ENCODE measurements at places on chromosomes 16 and 17.
A peak's percentile ranks its signal among the peaks of the same experiment; 100 is the strongest.

DNA sequence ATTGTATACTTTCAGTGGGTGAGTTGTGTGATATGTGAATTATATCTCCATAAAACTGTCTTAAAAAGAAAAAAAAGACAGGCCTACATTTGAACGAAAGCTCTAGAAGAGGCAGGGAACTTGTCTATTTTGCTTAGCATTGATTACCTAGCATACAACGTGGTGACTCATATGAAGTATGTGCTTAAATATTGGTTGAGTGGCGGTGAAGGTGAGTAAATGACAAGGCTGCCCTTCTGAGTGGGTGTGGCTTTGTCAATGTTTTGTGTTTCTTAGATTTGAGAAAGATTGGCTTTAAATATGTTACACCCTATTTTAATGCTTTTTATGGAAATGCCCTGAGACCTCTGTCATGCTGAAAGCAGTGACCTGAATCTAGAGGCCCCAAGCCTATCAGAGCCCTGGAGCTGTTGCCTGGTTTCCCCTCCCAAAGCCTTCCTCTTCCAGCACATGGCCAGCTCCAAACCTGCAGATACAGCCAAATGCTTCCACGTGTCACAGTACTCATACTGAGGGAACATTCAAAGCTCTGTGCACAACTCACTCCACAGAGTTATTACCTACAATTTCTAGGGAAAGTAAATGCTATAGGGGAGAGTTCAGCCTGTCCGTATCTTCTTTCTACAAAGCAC, 260.0 kb downstream of the PHKB start:
- DNase-seq: no peak

DNA sequence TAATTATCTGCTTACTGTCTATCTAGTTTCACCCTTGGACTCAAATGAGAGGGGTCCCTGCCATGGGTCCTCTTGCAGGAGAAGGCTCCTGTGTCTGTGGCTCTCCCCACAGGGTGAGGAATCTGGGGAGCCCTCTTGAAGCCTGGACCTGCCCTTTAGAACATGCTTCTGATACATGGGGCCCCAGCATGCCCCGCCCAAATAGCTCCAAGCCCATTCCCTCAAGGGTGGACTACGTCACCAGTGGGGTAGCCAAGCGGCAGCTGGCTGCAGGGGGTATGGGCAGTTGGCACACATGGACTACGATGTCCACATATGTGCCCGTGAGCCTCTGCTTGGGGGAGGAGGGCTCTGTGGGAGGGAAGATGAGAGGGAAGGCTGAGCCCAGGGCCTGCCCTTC, 39.3 kb downstream of the ARHGAP27 start:
- DNase-seq: no peak

- no peak for DNase-seq
These were observed 1738.2 kb downstream of the TP53TG3F start for GRCh38 chr16:35197656-35198055.

DNA sequence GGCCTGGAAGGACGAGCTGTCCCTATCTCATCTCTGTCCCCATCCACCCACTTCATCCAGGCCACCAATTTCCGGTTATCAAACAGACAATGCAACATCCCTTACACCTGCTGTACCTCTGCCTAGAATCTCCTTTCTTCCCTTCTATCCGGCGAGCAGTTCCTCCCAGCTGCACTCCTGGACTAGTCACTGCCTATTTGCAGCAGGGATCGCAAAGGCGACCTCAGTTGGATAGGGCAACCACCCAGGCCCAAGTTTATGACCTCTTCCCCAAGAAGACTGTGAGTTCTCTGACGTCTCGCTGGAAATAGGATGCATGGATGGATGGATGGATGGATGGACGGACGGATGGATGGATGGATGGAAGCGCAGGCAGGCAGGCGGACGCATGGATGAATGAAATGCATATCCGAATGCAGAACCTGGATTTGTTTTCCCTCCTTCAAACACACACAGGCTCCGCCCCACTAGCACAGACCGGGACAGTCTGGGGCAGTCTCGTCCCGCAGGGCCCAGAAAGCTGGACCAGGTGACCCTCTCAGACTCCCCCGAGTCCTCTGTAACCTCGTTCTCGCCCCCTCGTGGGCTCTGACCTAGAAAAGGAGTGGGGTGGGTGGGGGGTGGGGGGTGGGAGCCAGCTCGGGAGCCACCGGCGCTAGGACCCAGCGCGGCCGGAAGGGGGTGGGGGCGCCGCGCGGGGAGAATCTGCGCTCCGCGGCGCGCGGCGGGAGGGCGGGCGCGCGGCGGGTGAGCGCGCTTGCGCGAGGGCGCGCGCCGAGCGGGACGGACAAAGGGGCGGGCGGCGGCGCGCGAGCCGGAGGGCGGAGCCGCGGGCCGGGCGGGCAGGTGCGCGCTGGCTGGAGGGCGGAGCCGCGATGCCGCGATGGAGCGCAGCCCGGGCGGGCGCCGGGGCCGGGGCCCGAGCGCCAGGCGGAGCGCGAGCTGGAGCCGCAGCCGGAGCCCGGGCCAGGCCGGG, at the start of gene SBK1:
Gene SBK1 (plus strand): TSS at position 875 of the 976 bp plus-strand sequence. CDS start 24,867 bp downstream, outside the sequence.
- peak; percentile 53 for DNase-seq

GRCh38 chr17:74243013-74243755, 29.8 kb downstream of the TTYH2 start:
- no peak for DNase-seq

GRCh38 chr17:8896087-8896486, 28.6 kb upstream of the PIK3R6 start:
- no peak for DNase-seq

DNA sequence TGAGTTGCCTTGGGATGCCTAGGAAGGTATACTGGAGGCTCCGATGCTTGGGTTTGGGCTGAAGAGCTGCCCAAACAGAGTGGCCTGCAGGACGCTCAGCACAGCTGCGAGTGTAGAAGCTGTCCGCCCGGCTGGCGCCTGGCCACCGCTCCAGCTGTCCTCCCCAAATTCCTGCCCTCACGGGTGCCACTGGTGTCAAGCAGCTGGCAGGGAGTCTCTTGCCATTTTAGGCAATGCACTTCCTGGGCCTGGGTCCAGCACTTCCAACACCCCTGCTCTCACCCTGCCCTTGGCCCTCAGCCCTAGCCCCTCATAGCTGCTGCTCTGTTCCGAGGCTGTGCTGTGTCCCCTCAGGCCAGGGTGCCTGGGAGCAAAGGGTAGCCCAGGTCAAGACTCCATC, 5.2 kb upstream of the PKMYT1 start:
- no peak for DNase-seq

DNA sequence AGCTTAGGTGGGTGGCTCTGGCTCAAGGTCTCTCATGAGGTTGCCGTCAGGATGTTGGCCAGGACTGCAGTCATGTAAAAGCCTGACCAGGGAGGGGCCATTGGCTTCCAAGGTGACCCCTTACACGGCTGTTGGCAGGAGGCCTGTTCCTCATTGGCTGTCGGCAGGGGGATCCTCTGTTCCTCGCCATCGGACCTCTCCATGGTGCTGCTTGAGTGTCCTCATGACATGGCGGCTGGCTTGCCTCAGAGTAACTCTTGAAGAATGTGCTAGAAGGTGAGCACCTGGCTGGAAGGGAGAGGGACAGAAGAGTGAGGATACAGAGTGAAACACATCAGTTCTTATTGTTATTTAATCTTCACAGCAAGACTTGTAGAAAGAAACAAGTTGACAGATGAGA, 4.7 kb upstream of the RPRML start:
- no peak for DNase-seq

- DNase-seq: no peak
These were observed 18.3 kb downstream of the VPS53 start for GRCh38 chr17:696369-696768.

GRCh38 chr17:78230996-78231935, at the start of gene TMEM235:
Gene TMEM235, plus strand, starts transcription at chr17:78231631. Its CDS starts 393 bp downstream, at chr17:78232024.
- DNase-seq: no peak

DNA sequence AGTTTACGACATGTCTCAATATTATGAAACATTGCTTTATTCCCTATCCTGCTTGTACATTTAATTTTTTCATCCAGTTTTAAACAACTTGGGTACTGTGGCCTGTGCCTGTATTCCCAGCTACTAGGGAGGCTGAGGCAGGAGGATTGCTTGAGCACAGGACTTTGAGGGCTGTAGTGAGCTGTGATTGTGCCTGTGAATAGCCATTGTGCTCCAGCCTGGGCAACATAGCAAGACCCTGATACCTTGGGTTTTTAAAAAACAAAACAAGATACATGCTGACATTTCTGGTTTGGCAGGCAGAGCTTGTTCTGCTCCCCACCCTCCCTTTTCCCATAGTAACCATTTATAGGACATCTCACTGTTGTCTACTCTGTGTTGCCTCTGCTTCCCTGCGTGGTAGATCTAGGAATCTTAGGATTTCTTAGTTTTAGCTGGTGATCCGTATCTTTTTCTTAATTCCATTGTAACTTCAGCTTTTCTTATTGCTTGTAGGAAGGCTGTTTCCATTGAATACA, 35.6 kb downstream of the TENT4B start:
- no peak for DNase-seq

DNA sequence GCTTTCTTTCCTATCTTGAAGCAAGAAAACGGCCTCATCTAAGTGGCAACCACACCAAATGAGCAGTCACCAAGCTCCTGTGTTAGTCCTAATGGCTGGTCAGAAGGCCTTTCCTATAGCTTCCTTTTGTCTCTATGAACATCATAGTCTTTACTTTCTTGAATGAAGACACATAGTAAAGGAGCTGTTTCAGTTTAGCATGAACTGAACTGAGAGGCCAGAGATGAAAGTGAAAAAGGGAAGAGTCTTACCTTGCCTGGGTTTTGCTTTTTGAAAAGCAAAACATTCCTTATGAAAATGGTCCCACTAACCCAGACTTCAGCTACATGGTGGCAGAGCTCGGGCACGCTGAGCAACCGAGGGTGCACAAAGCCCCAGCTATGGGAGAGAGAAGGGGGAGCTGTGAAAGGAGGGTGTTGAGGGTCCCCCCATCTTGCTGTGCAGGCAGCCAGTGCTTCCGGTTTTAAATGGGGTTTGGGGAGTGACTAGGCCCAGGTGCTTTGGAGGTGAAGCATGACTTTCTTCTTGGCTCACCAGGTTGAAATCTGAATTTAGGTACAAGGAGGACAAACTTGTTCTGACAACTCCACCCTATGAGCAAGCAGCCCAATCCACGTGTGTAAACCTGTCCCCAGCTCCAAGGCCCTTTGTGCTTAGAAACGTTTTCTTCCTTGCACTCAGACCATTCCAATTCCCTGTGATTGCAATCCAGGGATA, 9.1 kb upstream of the PSMC3IP start:
- no peak for DNase-seq

DNA sequence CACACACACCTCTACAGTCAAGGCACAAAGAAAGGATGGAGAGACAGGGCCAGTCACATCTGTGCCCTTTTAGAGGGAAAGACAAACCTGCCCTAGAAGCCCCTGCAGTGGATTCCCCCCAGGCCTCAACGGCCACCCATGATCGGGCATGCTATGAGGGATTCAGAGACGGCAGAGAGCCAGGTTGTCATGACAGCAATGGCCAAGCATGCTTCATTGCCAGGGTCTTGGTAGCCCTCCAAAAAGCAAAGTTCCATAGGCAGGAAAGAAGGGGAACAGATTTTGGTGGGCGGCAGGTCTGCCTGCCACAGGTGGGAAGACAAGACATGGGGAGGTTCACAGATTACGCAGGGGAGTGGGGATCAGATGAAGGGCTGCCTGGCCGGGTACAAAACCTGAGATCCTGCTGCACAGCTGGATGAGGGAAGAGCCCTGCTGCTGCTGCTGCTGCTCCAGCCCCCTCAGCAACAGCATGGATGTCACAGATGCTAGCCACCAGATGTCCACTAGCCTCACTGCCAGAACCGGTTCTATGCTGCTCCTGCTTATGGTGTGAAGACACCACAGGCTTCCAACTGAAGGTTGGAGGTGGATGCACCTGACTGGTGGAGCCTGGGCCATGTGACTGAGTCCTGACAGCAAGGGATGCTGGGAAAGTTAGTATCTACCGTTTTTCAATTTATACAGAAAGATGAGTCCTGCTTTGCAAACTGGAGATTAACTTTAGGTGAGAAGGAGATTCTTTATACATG, 17.8 kb downstream of the ACTG1 start:
- no peak for DNase-seq

GRCh38 chr16:88770461-88771293, 14.3 kb downstream of the PIEZO1 start:
- peak; percentile 29 for DNase-seq

DNA sequence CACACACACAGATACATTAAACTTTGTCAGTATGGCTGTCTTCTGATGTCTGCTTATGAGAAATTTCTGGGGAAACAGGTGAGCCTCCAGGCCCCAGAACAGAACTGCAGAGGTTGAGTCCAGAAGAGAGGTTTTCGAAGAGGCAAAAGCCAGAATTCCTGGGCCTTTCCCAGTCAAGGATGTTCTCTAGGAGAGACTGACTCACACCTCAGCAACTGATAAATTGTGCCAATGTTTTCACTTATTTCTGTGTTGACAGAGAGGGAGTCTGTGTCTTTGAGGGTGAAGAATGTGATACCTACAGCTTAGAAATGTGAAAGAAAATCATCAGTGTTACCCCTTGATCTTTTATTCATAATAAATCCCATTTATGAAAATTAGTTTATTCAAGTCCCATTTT, 30.3 kb downstream of the LDHD start:
- no peak for DNase-seq

DNA sequence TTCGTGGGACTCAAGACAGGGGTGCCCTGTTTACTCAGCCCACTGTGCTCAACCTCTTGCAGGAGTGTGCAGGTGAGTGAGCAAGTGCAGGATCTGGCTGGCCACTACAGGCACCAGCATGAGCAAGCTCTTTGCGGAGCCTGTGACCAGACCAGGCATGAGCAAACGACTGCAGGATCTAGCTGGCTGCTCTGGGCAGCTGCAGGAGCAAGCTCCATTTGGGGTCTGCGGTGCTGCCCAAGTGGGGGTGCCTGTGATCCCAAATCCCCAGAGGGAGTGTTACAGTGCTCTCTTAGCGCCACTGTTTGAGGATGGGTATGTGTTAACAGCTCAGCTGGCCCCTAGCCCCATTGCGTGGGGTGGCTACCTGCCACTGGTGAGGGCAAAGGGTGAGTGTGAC, 2.4 kb downstream of the USP6 start:
- no peak for DNase-seq

- DNase-seq: peak; percentile 36
These were observed 12.3 kb downstream of the GLIS2 start for GRCh38 chr16:4328046-4328781.

GRCh38 chr17:40318830-40319391, 9.9 kb downstream of the RARA start:
- DNase-seq: no peak

DNA sequence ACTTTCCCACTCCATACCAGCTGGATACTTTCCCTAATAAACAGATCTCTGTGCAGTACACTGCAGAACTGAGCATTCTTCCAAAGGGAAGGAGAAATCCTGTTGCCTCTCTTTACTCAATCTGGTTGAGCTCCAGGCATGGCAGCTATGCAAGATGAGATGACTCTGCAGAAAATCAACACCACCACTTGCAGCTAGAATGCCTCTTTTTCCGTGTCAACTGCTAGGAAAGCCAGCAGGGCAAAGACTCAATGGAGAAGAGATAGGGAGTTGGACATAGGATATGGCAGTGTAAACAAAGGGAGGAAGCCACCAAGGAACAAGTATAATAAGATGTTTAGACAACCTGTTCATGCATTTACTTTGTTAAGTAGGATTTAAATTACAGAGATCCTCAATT, 40.4 kb upstream of the CORO6 start:
- no peak for DNase-seq

GRCh38 chr17:49889500-49889899, 41.6 kb upstream of the TAC4 start:
- no peak for DNase-seq

GRCh38 chr16:62562121-62562520, 525.9 kb upstream of the CDH8 start:
- no peak for DNase-seq

- DNase-seq: no peak
These were observed 306.6 kb upstream of the N4BP1 start for GRCh38 chr16:48916566-48916965.

GRCh38 chr17:81491761-81492160, 20.8 kb downstream of the ACTG1 start:
- no peak for DNase-seq
